ENCODE measurements at places on chromosomes 11 and 22. TPM values are rescaled to one million over a fixed set of nuclear protein-coding genes. Genes with fewer than 3 reads are reported as not detected.

The ANO9 gene
- not detected for total RNA-seq

The SORL1 gene
- 45.0 TPM for total RNA-seq

The SIPA1 gene
- total RNA-seq = 15.8 TPM

The SYT7 gene
- total RNA-seq = 0.69 TPM

The OR5L1 gene
- not detected for total RNA-seq

The SWAP70 gene
- 148 TPM for total RNA-seq

The FEN1 gene
- 65.4 TPM for total RNA-seq

The C11orf24 gene
- total RNA-seq = 34.6 TPM

The RNF214 gene
- 5.8 TPM for total RNA-seq

The LRRC74B gene
- not detected for total RNA-seq

The MMP7 gene
- not detected for total RNA-seq

The LGALS12 gene
- total RNA-seq = not detected

The MRGPRX3 gene
- 0.21 TPM for total RNA-seq
